NCI-H1930 (cell line): ENCODE measurements at places on chromosomes 7 and 10.

GRCh38 chr7:150976529-150977381 lies 1.4 kb downstream of the KCNH2 start:
- no peak for DNase-seq

DNA sequence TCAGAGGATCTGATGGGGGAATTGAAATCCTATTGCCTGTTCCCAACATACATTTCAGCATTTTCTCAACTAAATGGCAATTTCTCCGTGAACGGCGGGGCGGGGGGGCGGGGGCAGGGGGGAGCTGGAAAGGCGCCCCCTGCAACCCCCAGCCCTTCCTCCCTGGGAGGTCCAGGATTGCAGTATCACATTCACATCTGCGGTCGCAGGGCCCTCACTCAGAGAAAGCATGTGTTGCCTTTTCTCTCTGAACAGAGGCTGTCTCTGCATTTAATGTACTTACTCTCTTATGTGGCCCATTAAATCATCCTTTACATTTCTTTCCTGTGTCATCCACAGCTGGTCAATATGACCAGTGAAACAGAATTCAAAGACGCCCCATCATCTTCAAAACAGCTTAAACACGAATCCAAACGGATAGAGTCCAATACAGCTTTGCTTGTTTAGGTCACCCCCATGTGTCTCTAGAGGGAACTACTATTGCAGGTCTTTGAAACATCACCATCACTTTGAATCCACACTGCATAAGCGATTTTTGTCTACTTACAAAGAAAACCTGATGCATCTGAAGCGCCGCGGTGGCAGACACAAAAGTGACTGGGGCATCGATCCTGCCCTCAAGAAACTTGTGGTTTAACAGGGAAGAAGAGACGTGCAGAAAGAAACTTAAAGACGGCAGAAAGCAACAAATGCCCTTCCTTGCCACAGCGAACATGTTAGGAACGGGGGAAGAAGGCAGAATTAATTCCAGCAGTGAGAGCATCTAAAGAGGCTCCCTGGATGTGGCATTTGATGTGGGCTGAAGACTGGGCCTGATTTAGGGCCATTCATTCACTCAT lies 17.0 kb upstream of the ECHDC3 start:
- no peak for DNase-seq

GRCh38 chr7:24245362-24245761 lies 38.6 kb upstream of the NPY start:
- no peak for DNase-seq

DNA sequence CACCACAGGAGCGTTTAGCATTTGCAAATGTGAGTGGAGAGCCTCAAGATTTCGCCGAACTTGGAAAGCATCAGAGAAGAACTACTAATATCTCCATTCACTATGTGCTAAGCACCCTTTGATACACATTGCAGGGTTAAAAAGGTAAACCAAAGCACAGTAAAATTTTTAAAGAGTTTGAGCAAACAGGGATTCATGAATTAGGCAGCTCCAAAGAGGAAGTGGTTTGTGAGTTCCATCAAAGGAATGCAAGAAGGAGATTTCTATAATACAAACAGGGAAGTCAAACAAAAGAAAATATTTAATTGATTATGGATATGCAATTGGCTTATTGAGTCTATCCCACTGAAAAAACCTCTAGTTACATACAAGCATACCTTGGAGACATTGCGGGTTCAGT lies 81.1 kb upstream of the TMEM72 start:
- DNase-seq = no peak

DNA sequence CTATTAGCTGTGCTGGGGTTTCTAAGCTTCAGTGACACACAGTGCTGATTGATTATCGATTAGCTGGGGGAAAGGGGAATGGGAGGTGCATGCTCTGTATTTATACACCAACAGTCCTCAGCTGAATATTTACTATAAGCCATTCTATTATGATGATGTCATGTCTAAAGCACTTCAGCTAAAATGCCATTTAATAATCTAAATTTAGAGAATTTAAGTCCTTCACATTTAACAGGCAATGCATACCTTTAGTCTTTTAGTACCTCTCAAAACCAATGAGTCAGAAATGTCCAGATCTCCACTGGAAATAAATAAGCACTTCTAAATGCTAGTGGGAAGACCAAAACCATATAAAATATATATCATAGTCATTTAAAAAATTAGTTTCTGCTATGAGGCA lies 24.6 kb downstream of the RPP38 start:
- DNase-seq = no peak
